ENCODE measurements at places on chromosomes 13 and 19.

GRCh38 chr13:51243832-51244231, 21.6 kb downstream of the FAM124A start:
- no peak for DNase-seq

- DNase-seq, result no peak
These were observed at the start of gene MAP4K1 for GRCh38 chr19:38617764-38618589. Gene MAP4K1, minus strand, starts transcription at chr19:38617953. Its CDS starts 58 bp downstream, at chr19:38617895.

GRCh38 chr13:109870696-109871370, 84.5 kb upstream of the IRS2 start:
- DNase-seq, result no peak

DNA sequence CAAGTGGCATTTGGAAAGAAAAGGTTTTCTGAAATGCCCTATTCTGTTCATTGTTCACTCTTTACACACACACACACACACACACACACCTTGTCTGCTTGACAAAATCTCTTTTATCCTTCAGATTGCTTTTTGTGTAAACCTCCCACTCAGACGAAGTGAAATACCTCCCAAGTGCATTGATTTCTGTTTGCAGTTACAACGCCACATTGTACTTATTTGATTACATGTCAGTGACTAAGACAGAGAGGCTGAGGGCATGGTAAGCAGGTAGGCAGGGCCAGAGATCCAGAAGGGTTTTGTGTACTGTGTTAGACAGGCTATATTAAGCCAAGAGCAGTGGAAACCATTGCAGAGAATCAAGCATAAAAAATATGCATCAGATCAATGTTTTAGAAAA, 561.8 kb downstream of the GPC6 start:
- DNase-seq, result no peak

DNA sequence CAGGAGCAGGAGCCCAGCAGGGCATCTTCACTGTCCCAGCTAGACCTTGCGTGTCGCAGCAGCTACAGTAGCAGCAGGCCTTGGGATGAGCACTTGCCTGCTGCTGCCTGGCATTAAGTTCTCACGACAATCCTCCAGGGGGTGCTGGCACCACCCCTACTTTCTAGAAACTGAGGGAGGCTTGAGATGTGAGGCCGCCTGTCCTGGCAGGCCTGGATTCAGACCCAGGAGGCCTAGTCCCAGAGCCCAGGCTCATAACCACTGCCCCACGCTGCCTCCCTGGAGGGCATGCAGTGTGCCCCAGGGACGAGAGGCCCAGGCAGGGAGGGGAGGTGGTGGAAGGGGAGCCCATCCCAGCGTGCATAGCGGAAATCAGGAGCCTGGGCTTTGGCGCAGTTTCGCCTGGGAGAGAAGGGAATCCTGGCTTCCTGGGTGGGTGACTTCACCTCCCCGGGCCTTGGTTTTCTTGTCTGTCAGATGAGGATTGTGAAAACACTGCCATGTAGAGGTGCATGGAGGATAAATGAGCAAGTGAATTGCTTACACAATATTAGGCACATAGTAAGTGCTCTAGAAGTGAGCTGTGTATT, 26.1 kb downstream of the PPP5C start:
- no peak for DNase-seq

DNA sequence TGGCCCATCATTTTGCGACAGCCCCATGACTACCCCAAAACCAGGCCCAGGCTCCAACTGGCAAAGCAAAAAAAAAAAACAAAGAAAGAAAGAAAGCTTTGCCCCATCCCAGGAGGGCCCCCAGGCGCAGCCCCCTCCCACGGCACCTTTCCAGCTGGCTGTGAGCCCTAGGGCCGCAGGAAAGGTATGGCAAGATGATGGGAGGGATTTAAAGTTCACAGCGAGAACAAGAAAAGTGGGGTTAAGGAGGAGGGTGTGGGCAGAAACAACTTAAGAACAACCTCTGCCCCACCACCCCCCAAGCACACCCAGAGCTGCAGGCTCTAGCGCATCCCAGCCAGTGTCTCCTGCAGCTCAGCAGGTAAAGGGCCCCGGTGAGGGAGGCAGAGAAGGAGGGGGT, at the start of gene CYP2F1:
TSS of gene CYP2F1 (plus strand) at position 301 of the 400 bp plus-strand sequence. CDS start 1,757 bp downstream, outside the sequence.
- DNase-seq, result no peak

DNA sequence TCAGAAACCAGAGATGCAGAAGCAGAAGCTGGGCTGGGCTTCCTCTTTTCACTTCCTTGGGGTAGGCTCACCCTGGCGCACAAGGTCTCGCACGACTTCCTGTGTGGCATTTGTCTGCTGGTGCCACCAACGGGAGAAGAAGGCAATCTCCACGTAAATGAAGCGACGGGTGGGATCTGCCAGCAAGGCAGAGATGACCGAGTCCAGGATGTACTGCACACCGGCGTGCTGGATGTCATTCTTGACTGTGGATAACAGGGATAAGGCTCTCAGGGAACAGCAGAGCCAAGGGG, 1.3 kb downstream of the MAN2B1 start:
- DNase-seq, result no peak

- no peak for DNase-seq
These were observed 5.4 kb downstream of the DIAPH3 start for GRCh38 chr13:60158321-60158801.

DNA sequence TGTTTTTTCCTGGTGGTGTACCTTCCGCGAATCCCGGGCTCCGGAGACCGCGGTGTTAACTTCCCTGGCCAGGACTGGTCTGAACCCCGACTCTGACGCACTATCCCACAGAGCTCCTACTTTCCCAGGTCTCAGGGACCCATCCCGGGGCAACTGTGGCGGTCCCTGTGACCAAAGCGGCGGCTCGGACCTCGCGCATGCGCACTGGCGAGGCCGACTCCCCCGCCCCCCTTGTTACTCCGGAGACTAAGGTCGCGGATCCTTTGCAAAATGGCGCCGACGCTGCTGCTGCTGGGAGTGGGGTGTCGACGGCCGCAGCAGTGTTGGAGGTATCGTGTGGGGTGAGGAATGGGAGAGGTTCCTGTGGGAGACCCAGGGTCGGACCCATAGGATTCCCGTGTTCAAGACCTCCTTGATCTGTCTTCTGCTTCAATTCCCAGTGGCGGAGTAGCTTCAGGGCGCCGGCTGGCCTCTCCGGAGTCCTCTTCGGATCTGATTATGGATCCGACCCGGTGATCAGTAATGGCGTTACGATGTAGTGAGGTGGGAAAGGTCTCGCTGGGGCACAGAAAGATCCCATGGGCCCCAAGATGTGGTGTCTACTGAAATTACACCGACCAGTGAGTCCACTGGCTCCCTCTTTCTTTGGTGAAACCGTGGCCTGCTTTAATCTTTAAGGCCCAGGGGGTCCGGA, 66.6 kb upstream of the ZNF527 start:
- DNase-seq, result no peak

DNA sequence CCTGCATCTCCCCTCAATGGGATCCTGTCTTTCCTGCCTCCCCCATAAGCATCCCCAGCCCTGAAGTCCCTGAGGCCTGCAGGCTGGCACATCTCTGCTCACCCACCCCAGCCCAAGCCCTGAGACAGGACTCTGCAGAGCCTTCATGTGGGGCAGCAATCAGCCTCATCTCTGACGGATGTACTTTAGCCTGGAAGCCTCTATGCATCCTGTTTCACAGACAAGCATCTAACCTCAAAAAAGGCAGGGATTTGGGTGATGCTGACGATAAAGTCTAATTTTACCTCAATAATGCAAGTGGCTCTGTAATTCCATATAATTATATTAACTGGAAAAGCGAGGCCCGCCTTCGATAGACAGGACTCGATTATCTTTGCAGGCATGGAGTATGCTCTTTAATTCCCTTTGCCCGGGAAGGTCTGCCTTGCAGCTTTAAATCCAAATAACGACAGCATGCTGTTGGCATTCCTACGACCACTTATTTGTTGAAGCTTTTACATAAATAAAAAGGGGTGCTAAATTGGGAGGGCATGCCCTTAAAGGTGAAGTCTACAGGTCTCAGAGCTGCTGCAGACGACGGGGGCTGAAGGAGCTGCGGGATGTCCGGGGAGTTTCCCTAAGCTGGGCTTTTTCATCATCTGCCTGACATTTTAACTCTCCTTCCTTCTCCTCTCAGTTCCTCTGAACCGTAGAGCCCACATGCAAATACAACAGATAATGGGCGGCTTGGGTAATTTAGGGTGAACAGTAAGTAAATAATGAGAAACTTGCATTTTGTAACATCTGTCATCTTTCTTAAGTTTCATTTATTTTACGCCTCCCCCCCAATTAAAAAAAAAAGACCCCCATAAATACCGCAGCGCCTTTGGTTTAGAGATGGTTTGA, 211.5 kb downstream of the URI1 start:
- DNase-seq, result no peak

DNA sequence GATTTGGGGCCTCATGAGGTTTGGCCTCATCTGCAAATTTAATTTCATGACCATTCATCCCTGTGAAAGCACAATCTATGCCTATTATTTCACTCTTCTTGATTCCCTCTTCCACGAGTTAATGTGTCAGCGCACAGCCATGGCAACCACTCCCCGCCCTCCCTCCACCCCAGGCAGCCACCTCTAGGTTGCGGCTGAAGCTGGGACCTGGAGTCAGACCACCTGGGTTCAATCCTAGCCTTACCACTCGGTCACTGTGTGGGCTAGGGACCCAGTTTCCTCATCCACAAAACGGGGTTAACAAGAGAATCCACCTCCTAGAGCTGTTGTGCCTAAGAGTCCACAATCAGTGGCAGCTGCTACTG, 9.8 kb downstream of the CHST8 start:
- DNase-seq, result no peak

DNA sequence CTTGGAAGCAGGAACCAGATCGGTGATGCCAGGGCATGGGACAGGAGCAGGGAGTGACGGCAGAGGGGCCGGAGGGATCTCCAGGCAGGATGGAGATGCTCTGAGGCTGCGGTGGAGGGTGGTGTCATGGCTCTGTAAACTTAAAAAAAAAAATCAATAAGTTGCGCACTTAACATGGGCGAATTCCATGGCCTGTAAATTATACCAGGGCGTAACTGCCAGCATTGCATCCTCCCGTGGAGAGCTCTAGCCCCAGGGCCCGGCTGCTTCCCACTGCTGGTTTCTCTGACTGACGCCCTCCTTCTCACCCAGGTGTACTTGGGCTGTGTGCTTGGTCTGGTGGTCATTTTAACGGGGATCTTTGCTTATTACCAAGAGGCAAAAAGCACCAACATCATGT, 8.7 kb downstream of the ATP12A start:
- DNase-seq, result no peak

GRCh38 chr19:19542507-19542906, 4.4 kb downstream of the CILP2 start:
- DNase-seq, result no peak

DNA sequence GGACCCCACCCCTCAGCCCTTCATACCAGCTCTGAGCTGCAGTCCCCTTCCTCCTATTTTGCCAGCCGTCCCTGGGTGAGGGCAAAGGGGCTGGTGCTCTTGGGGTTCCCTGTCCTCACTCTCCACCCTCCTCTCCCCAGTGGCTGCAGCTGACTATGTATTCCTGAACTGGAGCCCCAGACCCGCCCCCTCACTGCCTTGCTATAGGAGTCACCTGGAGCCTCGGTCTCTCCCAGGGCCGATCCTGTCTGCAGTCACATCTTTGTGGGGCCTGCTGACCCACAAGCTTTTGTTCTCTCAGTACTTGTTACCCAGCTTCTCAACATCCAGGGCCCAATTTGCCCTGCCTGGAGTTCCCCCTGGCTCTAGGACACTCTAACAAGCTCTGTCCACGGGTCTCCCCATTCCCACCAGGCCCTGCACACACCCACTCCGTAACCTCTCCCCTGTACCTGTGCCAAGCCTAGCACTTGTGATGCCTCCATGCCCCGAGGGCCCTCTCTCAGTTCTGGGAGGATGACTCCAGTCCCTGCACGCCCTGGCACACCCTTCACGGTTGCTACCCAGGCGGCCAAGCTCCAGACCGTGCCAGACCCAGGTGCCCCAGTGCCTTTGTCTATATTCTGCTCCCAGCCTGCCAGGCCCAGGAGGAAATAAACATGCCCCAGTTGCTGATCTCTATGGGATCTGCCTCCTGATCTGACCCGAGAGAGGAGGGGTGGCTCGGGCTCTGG, 2.4 kb downstream of the COX7A1 start:
- no peak for DNase-seq

DNA sequence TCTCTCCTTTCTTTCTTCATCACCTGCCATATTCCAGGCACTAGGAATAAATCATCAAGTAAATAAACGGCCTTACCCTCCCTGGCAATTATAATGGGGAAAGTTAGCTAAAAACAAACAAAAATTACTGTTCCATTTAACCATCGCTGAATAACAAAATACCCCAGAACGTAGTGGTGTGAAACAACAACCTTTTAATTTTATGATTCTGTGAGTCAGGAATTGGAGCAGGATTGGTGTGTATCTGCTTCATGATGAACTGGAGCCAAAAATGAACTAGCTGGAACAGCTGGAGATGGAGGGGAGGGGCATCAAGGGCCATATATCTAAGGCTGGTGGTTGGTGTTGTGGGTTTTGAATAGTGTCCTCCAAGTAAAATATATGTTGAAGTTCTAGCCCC, 3.7 kb upstream of the CADM4 start:
- no peak for DNase-seq

- no peak for DNase-seq
These were observed 28.6 kb downstream of the PEPD start for GRCh38 chr19:33492951-33493350.

- DNase-seq, result no peak
These were observed 112.2 kb downstream of the IER2 start for GRCh38 chr19:13262450-13262849.

DNA sequence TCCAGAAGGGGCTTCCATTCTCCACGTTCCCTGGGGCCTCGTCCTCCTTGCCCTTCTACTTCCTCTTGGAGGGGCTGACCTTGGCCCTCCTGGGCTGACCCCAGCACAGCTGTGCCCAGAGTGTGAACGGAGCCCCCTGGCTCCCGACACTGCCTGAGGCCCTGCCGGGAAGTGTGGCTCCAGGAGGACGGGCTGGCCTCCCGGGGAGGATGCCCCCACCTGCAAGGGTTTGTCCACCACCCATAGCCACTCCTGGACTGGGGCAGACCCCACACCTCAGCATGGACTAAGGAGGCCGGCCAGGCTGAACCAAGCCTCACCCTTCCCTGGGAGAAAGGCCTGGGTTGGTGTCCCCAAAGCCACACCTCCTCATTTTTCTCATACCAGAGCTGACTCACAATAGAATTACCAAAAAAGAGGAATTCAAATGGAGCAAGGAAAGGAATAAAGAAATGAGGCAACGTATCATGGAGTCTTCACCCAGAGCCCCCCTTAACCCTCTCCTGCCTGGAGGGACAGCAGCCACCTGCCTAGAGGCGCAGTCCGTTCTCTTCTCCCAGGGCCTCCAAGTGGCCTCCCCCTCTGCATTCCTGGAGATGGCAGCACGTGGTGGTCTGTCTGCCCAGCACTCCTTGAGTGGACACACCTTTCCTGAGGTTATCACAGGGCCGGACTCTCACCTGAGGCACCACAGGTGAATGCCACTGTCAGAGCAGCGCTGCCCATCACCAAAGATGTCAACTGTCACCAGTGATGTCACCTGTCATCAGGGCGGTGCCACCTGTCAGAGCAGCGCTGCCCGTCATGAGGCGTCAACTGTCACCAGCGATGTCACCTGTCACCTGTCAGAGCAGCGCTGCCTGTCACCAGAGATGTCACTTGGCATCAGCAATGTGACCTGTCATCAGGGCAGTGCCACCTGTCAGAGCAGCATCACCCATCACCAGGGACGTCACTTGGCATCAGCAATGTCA, 3.1 kb upstream of the C13orf46 start:
- DNase-seq, result no peak
